RPMI7951 (cell line): ENCODE measurements at places on chromosomes 2 and 18. TPM values are rescaled to one million over a fixed set of nuclear protein-coding genes. Genes with fewer than 3 reads are reported as not detected.

- DNase-seq: no peak
Measured at GRCh38 chr18:54261894-54262293, 7.4 kb upstream of the POLI start.

GRCh38 chr2:231671270-231672050, 36.9 kb upstream of the PTMA start:
- no peak for DNase-seq

- DNase-seq: no peak
Measured at GRCh38 chr2:176083796-176084261, at the start of gene EVX2. EVX2 (minus strand) TSS chr2:176083962; CDS start chr2:176083776, 186 bp downstream.

- DNase-seq: peak; percentile 2
Measured at GRCh38 chr18:65754121-65754520, 3.3 kb downstream of the CDH7 start.

The UGT1A3 gene
- not detected in 2 replicates for total RNA-seq

The STEAP3 gene
- 27.3 and 32.2 TPM in 2 replicates for total RNA-seq
